ENCODE measurements at places on chromosomes 7 and 10. TPM values are rescaled to one million over a fixed set of nuclear protein-coding genes. Genes with fewer than 3 reads are reported as not detected.

DNA sequence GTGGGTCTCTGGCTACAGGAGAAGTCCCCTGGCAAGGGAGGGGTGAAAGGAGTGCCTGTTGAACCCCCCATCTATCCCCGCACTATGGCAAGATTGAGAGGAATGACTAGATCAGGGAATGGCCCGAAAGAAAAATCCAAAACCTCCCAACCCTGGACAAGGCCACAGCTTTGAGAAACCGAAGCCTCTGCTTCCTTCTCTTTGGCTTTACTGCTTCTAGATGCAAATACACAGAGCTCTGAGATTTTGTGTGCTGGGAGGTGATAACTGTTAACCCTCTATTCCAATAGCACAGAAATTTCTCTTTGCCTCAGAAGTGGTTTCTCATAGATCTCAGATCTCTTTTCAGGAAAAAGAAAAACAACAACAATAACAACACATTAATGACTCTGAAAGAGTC is 15.0 kb downstream of the CAV1 start:
- H3K4me3 ChIP-seq = no peak overlapping the region
- peak overlapping the region; percentile 48 for H3K27ac ChIP-seq
- H3K4me1 ChIP-seq = peaks cover 44% of the 10 kb centered on the region

GRCh38 chr7:26620352-26620751 is 244.0 kb downstream of the SKAP2 start:
- no peaks in the 10 kb centered on the region for H3K36me3 ChIP-seq
- no peaks in the 10 kb centered on the region for H3K4me1 ChIP-seq
- H3K4me3 ChIP-seq = no peak overlapping the region
- no peak overlapping the region for H3K27ac ChIP-seq
- H3K27me3 ChIP-seq = no peaks in the 10 kb centered on the region
- no peak for DNase-seq

GRCh38 chr7:46933596-46933995 is 648.3 kb downstream of the TNS3 start:
- H3K27me3 ChIP-seq = no peaks in the 10 kb centered on the region
- no peaks in the 10 kb centered on the region for H3K36me3 ChIP-seq
- H3K4me3 ChIP-seq = no peak overlapping the region

DNA sequence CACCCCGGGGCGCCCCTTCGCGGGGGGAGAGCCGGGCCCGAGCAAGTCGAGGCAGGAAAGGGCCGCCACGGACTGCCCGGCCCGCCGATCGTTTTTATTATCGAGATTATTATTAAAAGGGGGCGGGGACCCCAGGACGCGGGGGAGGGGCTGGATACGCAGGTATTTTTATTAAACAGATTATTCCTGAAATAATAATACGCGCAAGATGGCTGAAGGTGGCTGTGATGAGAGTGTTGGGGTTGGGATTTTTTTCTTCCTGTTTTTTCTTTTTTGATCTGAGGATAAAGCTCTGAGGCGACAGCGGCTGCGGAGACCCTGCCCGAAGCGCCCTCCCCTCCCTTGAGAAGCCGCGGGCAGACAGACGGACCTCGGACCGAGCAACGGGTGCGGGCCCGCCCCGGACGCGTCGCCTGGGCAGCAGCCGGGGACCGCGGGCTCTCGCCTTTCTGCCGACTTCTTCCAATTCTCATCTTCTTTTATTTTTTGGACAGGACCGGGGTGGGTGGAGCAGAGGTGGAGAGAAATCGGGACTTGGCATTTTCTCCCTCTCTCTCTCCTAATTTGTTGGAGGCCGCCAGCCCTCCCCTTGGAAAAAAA is 1.4 kb upstream of the TRIM8 start:
- no peaks in the 10 kb centered on the region for H3K27me3 ChIP-seq
- H3K36me3 ChIP-seq = no peaks in the 10 kb centered on the region

GRCh38 chr7:28076423-28077200 is 104.0 kb downstream of the JAZF1 start:
- no peak overlapping the region for H3K4me3 ChIP-seq
- H3K4me1 ChIP-seq = no peaks in the 10 kb centered on the region
- no peak overlapping the region for H3K27ac ChIP-seq
- no peaks in the 10 kb centered on the region for H3K36me3 ChIP-seq
- DNase-seq = no peak

The OPN1SW gene
- not detected for total RNA-seq

The HDAC9 gene
- total RNA-seq = 38.9 TPM
